ENCODE measurements at places on chromosomes 12 and 14. TPM values are rescaled to one million over a fixed set of nuclear protein-coding genes. Genes with fewer than 3 reads are reported as not detected.
A peak's percentile ranks its signal among the peaks of the same experiment; 100 is the strongest.

B3GNT4 gene
- 11.8 TPM for total RNA-seq

FKBP4 gene
- total RNA-seq: 44.8 TPM

GXYLT1 gene
- total RNA-seq: 7.3 TPM

GRCh38 chr12:3332188-3332587 lies 158.8 kb upstream of the PRMT8 start:
- no peak for DNase-seq

DNA sequence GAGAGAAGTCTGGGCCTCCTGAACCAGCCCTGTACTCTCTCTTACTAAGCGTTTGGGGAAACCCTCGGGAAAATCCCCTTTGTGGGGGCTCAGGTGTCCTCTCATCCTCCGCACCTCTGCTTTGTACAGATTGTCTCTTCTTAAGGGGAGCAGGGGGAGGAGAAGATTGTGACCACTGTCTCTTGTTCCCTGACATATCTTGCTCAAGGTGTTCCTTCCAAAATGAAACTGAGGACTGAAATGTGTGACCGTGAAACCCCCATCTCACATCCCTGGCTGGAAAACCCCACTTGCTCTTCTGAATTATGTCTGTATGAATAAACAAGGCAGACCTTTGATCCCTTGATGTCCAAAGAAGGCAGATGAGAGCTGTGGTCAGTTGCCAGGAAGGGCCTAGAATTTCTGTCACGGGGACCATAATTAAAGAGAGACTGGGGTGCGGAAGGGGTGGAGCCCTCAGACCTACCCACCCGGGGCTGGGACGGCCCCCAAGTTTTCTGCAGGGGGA lies 369.8 kb downstream of the AACS start:
- DNase-seq: no peak

DNA sequence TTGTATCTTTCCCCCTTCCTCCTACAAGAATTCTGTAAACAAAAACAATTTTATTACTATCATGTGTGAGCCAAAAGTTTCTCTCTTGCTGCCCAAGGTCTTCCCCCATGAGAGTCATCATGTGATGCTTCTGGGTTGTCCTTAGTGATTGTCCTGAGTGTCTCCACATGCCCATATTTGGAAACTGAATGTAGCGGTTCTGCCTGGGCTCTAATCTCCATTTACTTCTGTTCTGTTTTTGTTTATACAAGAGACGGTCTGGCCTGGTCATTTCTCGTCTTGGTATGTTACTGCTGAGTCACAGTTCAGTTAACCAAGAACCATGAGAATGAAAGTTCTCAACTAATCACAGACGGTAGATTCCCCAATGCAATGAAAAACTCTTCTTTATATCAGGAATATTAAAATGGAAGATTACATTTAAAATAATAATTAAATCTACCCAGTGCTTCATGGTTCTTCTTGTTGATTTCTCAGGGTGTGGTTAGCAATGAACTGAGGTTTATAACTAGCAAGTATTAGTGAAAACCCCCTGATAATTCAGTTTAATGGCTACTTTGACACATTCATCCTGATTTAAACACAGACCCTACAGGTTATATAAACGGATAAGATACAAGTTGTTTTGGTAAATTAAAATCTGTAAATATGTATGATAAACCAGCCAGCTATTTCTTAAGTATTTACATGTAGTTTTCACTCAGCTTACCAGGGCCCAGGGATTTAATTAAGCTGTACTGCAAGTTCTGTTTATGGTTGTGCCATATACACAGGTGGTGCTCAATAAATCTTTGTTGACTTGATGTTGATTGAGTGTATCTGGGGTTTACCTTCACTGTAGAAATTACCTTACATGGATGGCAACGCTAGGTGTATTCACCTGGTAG lies 81.1 kb downstream of the PELI2 start:
- no peak for DNase-seq

DNA sequence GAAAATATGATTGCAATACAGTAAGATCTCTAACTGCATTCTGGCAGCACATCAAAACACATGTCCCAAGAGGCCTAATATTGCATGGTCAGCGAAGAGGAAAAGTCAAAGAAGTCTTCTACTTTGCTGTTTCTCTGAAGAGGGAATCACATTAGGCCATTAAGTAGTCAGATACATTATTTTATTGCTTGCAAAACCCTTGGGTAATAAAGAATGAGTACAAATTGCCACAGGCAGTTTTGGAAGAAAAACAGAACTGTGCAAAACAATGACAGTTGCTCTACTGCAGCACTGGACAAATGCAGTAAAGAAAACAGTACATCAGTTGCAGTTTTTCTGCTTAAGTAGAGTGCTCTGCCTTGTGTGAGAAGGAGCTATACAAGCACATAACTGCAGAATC lies 211.9 kb downstream of the MED13L start:
- DNase-seq: no peak

DNA sequence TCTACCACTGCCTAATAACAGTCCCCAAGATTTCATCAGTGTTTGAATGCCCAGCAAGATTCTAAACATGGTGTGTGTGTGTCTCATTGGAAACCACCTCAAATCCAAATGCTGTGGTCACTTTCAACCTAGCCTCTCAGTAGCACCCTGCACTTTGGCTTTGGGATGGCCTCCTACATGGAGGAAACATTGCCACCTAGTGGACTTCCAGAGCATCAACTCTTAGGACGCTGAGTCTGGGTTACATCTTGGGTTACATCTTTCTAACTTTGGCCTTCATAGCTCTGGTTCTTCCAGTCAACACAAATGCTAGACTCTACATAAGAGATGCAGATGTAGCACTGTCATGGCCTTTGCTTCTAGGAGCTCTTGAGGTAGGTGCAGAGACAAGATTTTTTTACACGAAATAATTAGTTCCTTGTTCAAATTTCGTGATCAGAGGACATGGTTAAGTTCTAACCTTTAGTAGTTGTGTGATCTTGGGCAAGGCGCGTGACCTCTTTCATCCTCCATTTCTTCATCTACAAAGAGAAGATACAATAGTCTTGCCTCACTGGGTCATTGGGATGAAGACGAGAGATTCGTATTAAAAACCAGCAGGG lies 113.5 kb upstream of the VASH1 start:
- peak; percentile 25 for DNase-seq

DNA sequence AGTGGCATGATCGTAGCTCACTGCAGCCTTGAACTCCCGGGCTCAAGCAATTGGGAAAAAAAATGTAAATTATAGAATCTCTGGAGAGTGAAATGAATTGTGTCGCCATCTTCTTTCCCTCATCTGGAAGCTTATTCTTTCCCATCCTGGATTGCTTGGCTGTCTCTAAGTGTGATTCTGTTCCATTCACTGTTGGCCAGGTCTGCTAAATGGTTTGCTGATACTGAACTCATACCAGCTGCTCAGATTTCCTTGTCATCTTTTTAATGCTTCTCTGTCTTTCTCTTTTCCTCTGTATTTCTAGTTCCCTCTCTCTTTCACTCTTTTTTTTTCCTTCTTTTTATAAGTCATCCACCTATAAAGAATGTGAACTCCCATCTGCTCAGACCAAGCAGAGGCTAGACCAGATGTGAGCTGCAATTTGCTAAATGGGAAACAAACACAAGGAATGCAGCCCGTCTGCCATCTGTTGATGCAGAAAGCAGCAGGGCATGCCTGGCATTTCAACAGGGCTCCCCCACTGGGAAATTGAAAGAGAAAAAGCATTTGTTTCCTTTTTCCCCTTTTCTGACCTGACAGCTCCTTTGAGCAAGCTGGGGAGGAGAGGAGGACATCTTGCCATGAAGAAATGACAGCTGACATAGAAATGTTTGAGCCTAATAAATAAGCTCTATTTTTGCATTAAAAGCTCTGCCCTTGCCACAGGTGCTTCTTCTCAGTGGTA lies 1823.6 kb upstream of the FLRT2 start:
- no peak for DNase-seq

DNA sequence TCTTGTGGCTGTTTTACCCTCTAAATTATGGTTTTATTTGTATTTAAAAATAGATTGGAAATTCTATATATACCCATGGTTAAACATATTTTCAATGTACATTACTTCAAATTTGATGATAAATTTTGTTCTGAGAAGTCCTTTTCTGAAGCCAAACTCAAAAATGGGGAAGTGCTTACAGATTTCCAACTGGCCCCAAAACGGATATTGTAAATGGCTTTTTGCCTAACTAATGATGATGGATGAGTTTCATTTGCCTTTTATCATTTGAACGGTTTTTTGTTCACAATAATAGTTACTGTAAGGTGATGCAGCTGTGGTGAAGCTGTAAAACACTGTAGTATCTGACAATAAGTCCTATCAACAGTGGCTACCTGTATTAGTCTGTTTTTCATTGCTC lies 136.9 kb downstream of the FUT8 start:
- DNase-seq: no peak
